Coronary artery (tissue), 2 donors: ENCODE measurements at places on chromosomes 2 and 18.

DNA sequence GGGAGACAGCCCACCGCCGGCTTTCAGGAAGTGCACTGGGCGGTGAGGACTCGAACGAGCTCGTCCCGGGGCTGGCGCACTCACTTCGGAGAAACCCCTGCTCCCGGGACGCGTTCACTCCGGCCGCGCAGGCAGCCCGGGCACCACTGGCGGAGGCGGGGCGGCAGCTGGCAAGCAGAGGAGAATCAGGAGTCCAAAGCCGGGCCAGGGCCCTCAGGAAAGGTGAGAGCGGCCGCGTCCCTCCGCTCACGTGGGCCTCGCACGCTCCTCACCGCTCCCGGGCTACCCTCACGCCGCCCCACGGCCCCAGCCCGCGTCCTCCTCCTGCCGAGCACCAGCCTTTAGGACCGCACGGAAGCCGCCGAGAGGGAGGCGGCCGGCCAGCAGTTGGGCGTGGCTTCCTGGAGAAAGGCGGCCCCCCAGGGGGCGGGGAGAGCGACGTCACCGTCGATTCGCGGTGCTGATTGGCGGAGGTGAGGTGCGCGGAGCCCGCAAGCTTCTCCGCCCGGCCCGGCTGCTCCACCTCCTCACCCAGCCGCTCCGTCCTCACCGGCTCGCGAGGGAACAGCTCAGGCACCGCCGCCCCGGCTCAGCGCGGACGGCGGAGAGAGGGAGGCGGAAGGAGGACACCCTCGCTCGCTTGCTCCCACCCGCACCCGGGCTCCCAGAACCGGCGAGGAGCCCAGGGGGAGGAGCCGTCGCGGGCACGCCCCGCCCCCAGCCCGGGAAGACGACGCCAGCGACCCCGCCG lies at the start of gene ZCCHC2:
Gene ZCCHC2 (plus strand): TSS at position 522 of the 751 bp plus-strand sequence. CDS start 400 bp downstream, outside the sequence.
- DNase-seq = peak; percentile 99

GRCh38 chr18:8673256-8674209 lies 31.8 kb upstream of the MTCL1 start:
- no peak for DNase-seq

DNA sequence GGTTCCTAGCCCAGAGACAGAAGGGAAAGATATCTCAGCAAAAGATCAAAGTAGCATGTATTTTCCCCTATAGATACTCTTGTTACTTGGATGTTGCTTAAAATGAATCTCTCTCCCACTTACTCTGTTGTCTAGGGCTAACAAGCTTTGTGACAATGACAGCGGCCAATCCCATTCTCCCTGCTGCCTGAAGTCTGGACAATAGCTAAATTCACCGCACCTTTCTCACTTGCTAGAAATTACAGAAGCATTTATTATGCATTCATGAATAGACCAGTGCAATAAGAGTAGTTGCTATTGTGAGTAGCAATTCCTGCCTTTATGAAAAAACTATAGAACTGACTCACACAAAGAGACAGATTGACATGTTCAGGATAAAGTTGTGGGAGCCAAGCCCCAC lies 42.2 kb upstream of the ZC3H15 start:
- DNase-seq = no peak

GRCh38 chr2:38444247-38444646 lies 67.2 kb upstream of the ATL2 start:
- no peak for DNase-seq

DNA sequence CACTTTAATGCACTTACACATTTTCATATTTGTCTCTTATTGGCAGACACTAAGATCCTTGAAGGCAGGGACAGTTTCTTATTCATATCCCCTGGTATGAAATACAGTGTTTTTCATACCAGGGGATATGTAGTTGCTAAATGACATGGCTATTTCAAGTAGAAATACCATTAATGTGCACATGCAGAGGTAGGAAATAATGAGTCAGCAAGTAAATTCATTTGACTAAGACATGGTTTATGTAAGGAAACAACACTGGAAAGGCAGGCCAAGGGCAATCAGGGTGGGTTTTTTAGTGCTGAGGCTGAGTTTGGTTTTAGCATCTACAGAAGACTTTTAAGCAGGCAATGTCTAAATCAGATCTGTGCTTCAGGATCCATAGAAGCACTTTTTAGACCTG lies 155.9 kb downstream of the WDPCP start:
- no peak for DNase-seq

- no peak for DNase-seq
Measured at GRCh38 chr2:34003795-34004194, 404.7 kb upstream of the FAM98A start.

GRCh38 chr18:8982416-8983183 lies 119.9 kb upstream of the NDUFV2 start:
- no peak for DNase-seq

GRCh38 chr18:9637036-9637767 lies 22.8 kb upstream of the PPP4R1 start:
- DNase-seq = no peak
